Stimulated activated CD4-positive, alpha-beta T cell treated with anti-CD3 and anti-CD28 coated beads, Interleukin-15, amount 100 ng/mL, for 1 hour (primary cell): ENCODE measurements at places on chromosomes 1 and 21.
A peak's percentile ranks its signal among the peaks of the same experiment; 100 is the strongest.

GRCh38 chr1:184910691-184911091 is 63.6 kb downstream of the NIBAN1 start:
- no peak for DNase-seq

DNA sequence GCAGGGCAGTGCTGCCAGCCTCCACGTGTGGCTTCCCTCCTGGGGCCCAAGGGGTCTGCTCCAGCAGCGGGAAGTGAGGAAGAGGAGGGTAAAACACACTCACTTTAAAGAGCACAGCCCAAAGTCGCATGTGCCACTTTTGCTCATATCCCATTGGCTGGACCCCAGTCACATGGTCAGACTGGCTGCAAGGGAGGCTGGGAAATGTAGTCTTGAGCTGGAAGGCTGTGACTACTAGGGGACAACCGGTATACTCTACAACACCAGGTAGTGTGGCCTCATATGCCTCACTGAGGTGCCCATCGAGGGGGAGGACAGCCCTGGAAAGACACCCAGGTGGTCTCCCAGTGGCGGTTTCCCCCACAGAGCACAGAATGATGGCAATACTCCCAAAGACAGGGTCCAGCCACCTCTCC is 45.2 kb downstream of the CAMK2N1 start:
- DNase-seq: no peak

GRCh38 chr1:50218344-50219120 is 109.8 kb downstream of the ELAVL4 start:
- DNase-seq: no peak

- peak; percentile 56 for DNase-seq
Observed at GRCh38 chr1:111603979-111604378, 15.6 kb upstream of the RAP1A start.

GRCh38 chr21:45467221-45467779 is 62.3 kb downstream of the COL18A1 start:
- no peak for DNase-seq

GRCh38 chr1:48236716-48237470 is 14.4 kb downstream of the SLC5A9 start:
- no peak for DNase-seq

- DNase-seq: no peak
Observed at GRCh38 chr1:198449727-198450433, 90.6 kb downstream of the ATP6V1G3 start.

DNA sequence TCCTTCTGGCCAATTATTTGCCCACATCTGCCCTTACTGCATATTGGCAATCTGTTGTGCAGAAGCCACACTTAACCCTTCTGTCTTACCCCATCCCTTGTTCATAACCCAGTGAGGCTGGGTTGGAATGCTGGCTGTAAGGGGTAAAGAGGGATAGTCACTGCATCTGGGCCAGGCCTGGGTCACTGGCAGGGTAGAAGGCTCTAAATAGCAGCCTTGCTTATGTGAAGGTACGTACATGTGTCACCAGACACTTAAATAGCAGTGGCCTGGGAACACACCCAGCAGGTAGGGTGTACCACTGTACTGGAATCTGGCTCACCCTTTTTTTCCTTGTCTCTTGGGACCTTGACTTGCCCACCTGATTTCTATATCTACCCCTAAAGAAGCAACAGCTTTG is 9.9 kb upstream of the TARS2 start:
- DNase-seq: no peak

- no peak for DNase-seq
Observed at GRCh38 chr1:119409731-119410130, 5.2 kb upstream of the HSD3B2 start.

GRCh38 chr1:87295445-87296110 is 33.1 kb upstream of the LMO4 start:
- no peak for DNase-seq

DNA sequence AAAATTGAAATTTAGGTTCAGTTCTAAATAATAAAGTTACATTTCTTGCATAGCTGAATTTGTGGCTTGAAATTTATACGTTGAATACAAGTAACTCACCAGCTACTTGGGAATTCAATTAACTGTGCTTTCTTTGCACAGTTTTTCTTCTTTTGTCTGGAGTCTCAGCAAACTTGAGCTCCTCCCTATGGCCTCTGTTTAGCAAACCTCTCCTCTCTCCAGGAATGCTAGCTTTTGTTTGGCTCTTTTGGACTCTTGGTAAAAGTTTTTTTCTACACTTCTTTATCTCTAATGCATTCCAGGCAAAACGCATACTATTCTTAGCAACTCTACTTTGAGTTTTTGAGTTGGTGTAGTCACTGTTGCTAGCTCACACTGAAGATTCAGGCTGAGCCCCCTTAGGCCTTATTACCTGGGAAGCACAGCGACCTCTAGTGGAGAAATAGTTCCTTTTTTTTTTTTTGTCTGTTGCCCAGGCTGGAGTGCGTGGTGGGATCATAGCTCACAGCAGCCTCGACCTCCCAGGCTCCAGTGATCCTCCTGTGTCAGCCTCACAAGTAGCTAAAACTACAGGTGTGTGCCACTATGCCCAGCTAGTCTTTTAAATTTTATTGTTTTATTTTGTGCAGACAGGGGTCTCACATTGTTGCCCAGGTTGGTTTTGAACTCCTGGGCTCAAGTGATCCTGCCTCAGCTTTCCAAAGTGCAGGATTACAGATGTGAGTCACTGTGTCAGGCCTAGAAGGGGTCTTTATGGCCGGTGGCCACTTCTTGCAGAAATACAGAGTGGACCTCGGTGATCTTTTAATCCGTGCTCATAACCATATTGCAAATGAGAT is 61.7 kb downstream of the CASQ2 start:
- DNase-seq: no peak

GRCh38 chr21:29018540-29018939 is 609 bp downstream of the RWDD2B start:
- no peak for DNase-seq

DNA sequence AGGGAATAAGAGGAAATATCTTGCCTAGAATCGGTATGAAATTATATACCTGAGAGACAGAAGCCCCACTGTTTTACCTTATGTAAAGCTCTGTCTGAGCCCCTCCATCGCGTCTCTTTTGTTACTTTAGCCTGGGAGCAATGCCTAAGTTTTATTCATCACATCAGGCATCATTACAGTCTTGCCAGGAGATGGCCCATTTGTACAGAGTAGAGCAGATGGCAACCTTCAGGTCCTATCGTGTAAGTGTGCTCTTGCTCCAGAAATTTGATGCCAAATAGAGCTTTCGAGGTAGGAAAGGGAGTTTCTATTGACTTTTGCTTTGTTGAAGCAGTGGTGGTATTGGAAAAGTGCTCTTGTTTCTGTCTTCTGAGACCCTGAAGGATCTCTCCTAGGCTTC is 24.9 kb downstream of the CFAP126 start:
- no peak for DNase-seq

DNA sequence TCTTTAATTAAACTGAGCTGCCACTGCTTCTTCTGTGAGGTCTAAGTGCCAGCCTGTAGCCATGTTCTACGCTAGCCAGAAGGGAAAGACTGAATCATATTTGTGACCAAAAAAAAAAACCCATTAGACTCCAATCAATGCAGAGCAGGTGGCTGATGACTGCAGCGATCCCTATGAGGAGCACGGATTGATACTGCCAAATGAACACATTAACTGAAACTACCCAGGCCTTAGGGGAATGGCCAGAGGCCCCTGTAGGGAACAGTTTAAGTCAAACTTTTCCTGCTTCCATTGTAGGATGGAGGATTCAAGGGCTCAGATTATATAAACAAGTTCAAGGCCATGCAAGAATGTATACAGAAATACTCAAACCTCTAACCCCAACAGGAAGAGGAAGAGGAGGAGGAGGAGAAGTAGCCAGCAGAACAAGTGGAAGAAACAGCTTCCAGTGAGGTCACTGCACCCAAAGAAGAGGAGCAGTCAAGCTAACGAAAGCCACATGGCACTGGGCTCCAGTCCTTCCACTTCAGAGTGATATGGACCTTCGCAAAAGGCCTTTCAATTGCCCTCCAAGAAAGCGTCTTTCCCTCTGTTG is 328.3 kb downstream of the SMYD3 start:
- DNase-seq: no peak

DNA sequence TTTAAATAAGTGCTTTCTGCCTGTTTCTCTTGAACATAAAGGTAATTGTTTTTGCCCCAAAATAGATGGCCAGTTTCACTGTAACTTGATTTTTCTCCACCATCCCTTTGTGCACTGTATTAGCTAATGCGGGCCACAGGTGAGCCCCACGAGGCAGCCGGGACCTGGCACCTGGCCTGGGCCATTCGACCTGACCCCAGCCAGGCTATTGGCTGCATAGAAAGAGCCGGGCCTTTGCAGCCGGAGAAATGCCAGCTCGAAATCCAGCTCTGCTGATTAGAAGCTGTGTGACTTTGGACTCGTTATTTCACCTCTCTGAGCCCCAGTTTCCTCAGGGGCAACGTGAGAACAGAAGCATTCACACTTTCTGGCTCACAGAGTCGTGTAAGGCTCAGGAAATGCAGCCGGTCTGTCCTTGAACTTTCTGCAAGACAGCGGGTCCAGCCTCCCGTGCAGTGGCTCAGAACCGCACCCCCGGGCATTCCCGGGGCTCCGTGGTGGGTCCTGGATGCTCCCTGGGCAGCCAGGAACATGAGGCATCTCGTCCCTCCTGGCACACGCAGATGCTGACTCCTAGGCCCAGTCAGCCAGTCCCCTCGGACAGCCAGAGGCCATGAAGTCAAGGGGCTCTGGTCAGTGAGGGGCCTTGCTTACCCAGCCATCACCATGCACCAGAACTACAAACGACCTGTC is 37.4 kb upstream of the ACTRT2 start:
- DNase-seq: no peak

- DNase-seq: no peak
Observed at GRCh38 chr1:210201681-210202080, 30.9 kb upstream of the SERTAD4 start.

DNA sequence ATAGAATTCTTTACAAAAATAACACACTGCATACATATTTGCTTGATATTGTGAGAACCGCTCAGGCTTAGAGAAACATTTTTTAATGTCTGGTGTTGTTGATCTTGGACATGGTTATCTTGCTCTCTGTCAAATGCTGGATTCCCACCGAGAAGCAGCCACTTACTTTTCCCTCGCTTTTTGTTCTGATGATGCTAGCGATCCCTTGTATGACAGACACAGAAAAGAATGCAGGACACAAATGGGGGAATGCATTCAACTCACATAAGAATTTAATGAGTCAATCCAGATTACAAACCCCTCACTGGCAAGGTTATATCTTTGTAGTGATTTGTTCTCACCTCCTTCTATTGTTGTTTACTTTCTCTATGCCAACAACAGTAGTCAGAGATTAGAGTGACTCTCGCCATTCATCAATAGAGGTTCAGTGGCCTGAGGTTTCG is 76.8 kb upstream of the AKT3 start:
- no peak for DNase-seq

- DNase-seq: peak; percentile 70
Observed at GRCh38 chr1:160768295-160768657, 27.7 kb upstream of the LY9 start.

- DNase-seq: no peak
Observed at GRCh38 chr1:164753521-164754077, 194.6 kb downstream of the PBX1 start.

GRCh38 chr1:204080163-204080903 is 7.4 kb downstream of the SOX13 start:
- DNase-seq: no peak

DNA sequence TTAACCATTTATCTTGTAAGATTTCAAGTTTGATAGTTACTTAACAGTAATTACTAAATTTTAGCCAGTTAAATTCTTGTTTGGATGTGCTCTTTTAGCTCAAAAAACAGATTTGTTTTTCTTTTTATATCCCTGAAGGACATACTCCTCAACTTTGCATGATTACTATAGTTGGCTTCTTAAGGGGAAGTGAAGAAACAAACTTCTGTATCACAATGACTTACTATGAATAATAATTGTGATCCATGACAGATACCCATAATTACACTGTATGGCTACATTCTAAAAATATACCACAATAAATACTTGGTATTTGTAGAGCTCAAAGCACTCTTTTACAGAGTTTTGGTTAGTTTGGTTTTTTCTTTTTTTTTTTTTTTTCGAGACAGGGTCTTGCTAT is 55.8 kb downstream of the IARS2 start:
- DNase-seq: no peak

DNA sequence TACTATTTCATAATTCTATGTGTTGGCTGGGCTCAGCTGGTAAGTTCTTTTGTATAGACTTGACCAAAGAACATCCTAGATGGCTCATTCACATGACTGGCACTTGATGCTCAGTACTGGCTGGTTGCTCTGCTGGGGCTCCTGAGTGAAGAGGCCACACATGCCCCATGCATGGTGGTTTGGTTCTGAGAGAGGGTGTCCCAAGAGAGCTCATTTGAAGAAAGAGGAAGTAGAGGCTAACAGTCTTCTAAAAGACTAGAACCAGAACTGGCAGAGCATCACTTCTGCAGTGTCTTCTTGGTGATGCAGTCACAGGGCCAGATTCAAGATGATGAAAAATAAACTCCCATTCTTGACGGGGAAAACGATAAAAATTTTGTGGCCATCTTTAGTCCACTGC is 5.2 kb upstream of the BACH1 start:
- no peak for DNase-seq
